Activated CD4-positive, alpha-beta T cell treated with anti-CD3 and anti-CD28 coated beads, Interleukin-2, amount 50 U/mL, for 4 hours (primary cell): ENCODE measurements at places on chromosomes 11 and 22.

- DNase-seq, result no peak
Measured at GRCh38 chr11:66609721-66610617, 6.5 kb upstream of the RBM14 start.

GRCh38 chr22:19094393-19094997 is 27.7 kb downstream of the DGCR2 start:
- no peak for DNase-seq

- DNase-seq, result no peak
Measured at GRCh38 chr11:46686886-46687795, 13.3 kb downstream of the ARHGAP1 start.

GRCh38 chr11:70729949-70730348 is 331.6 kb downstream of the CTTN start:
- DNase-seq, result no peak

DNA sequence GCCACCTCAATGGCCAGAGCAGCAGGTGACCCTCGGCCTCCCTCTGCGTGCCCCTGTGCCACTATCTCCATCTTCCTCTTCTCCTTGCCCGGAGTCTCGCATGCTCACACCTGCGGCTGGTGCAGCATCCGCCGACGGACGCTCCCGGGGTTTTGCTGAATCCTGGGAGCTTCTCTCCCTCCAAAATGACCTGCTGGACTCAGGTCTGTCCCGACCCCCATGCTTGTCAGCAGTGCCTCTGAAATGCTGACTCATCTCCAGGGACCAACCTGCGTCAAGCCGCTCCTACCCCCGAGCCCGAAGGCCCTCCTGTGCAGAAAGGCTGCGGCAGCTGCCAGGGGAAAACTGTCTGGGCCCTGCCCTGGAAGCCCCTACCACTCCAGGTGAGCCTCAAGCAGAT is 58.4 kb downstream of the CELSR1 start:
- no peak for DNase-seq

GRCh38 chr11:123798513-123799252 is 7.5 kb downstream of the OR6M1 start:
- no peak for DNase-seq

- DNase-seq, result no peak
Measured at GRCh38 chr11:77320351-77320750, 18.9 kb upstream of the GDPD4 start.

DNA sequence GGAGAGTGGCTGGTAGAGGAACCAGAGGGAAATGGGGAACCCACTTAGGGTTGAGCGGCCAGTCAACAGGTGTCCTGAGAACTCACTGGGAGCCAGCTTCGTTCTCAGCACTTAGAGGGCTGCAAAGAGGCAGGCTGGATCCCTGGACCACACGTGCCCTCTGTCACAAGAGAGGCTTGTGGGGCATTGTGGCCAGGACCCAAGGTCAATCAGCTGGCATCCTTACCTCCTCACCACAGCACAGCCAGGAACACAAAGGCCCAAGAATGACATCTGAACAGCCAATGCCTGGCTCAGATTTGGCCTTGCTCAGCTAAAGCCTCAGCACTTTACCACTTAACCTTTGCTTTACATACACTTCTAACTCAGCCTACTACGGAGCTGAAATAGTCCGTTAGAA is 7.4 kb downstream of the MAPK8IP1 start:
- no peak for DNase-seq

DNA sequence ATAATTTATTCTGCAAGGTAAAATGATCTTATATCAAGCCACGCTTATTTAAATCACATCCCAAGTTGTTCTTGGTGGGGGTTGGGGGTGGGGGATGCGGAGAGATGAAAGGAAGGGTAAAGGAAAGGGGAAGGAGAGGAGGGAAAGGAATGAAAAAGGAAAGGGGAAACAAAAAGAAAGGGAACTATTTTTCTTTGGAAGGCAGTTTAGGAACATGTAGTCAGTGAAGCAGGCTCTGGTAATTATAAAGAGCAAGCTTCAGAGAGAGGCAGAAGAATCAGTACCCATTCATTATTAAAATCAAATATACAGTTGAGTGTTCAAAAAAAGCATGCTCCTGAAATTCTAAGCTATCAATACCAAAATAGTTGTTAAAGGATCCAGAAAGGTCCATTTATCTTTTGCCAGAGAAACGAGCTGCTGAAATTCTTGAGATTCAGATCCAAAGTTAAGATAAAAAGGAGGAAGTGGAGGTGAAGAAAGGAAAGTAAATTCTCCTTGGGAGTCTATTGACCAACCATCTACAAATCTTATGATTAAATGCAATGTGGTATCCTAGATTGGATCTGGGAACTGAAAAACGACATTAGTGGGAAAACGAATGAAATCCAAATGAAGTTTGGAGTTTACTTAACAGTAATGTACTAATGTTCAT is 107.4 kb downstream of the SGSM3 start:
- no peak for DNase-seq

GRCh38 chr22:41501209-41501608 is 32.3 kb downstream of the ACO2 start:
- no peak for DNase-seq

DNA sequence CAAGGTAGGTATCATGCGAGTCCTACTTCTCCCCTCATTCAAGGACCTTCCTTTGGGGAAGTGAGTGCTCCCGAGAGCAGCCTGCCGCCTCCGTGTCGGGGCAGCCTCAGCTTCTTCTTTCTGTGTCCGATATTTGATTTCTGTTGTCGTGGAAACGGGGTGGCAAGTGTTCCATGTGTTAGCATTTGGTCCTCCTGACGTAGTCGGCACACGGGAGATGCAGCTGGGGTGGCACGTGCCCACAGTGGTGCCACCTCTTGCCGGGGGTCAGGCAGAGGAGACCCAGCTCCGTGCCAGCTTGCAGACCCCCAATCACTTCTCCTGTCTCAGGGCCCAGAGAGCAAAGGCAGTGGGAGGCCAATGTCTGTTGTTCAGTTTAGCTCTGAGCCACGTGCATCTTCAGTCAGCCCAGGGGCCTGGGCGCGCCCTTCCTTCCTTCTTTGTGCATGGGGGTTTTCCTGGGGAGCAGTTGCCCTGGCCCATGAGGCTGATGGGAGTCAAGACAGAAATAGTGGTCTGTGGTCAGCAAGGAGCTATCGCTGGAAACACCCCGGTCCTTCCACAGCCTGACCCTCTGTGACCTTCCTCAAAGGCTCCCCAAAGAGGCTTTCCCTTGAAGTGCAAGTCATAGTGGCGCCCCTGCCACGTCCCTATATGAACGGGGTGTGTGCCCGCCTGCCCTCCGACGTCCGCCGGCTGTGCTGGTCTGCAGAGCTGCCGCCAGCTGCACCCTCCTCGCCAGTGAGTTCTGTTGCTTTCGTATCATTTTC is 44.5 kb downstream of the PARVB start:
- DNase-seq, result no peak

- DNase-seq, result no peak
Measured at GRCh38 chr11:128521682-128522054, 65.7 kb downstream of the ETS1 start.
